ENCODE measurements at places on chromosomes 3 and 15. TPM values are rescaled to one million over a fixed set of nuclear protein-coding genes. Genes with fewer than 3 reads are reported as not detected.

The TRPM1 gene
- total RNA-seq, result not detected

The ADGRG7 gene
- 21.7 TPM for total RNA-seq

The COL7A1 gene
- 3.9 TPM for total RNA-seq

The IL12A gene
- 2.3 TPM for total RNA-seq

The HRG gene
- not detected for total RNA-seq

The BLM gene
- total RNA-seq, result 2.9 TPM

The CFAP20DC gene
- 0.49 TPM for total RNA-seq

The SEMA6D gene
- total RNA-seq, result 48.3 TPM

The NDN gene
- total RNA-seq, result 21.8 TPM

The CPB1 gene
- total RNA-seq, result 0.92 TPM

The CCR5 gene
- total RNA-seq, result 1.9 TPM

The STXBP5L gene
- total RNA-seq, result 0.61 TPM

The SLC15A2 gene
- total RNA-seq, result 4.5 TPM

The MUC4 gene
- total RNA-seq, result 318 TPM

The SCG5 gene
- total RNA-seq, result 4.2 TPM

The PTH1R gene
- total RNA-seq, result 1.9 TPM

The SCAMP5 gene
- total RNA-seq, result 10.8 TPM

Measured in mucosa of descending colon (tissue), 3 donors.